Inflammatory macrophage (primary cell): ENCODE measurements at places on chromosomes 6 and 20.

GRCh38 chr6:148516217-148516616 is 173.6 kb downstream of the SASH1 start:
- no peak for DNase-seq

DNA sequence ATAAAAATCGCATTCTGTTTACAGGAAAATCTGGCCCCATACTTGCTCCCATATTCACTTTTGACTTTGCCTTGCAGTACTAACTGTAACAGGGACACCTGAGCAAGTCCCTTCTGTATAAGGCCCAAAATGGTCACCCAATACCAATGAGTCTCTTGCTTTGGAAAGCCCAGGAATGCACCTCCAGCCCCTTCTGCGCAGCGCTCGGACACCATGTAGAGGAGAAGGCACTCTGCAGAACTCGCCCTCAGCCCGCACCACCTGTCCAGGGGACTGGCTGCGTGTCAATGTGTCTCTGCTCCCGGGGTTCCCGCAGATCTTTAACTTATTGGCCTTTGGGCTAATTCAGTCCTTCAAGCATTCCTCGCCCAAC is 746 bp upstream of the PRND start:
- DNase-seq: no peak

DNA sequence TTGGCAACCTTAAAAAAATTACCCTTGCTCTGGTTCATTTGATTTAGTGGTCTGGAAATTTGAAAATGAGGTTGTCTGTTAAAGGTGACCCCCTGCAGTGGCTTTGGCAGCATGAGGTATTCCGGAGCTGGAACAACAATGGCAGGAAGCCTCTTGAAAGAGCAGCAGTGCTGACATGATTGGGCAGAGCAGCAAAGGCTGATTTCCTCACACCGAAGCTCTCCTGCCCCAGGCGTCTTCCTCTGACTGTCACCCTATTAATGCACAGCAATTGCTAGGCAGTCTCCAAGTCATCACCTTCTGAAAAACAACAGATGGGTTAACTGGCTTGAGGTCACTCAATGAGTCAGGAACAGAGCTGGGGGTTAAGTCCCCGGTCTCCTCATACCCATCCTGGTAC is 241.8 kb upstream of the MMS22L start:
- DNase-seq: no peak

DNA sequence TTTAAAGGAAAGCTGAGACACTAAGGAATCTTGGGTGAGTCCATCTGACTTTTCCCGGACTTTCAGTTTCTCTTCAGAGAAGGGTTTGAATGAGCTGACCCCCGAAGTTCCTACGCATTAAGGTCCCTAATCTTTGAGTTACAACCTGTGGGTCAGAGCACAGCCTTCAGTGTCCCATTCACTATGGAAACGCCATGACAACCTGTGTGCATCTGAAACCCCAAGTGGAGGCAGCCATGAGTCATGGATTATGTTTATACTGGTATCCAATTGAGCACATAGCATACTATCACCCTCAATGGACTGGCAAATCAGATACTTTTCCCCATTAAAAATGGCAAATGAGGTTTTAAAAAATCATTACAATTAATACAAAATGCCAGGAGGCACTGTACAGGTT is 11.4 kb downstream of the MYLK4 start:
- no peak for DNase-seq

DNA sequence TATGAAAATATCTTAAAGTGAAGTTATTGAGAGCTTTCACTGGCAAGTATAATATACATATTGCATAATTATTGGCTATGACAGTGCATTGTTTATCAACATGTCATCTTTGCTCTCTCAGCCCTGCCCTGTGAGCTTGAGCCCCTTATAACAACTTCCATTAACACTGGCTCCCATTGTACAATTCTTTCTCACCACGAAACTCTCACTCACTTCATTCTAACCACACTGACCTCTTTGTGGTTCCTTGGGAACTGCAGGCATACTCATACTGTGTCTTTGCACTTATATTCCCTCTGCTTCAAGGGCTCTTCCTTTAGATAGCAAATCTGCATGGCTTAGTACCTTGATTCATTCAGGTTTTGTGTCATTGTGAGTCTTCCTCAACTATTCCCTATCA is 411.8 kb downstream of the CDKAL1 start:
- DNase-seq: no peak
